Ammon's horn (tissue), 1 donor: ENCODE measurements at places on chromosomes 3 and 15.

DNA sequence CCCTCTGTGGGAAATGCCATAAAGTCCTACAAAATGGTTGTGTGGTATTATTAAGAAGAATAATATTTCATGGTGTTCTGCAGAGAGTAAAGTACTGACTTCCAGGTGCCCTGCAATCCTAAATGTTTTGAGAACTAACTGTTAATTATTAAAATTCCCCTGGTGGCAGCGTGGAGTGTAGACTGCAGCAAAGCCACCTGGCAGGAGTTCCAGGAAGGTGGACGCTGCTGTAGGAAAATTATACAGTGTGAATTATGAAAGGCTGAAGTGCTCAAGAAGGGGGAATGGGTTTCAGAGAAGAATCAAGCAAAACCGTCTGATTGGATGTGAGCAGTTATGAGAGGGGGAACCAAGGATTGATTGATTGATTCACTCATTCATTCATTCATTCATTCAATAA lies 572.4 kb upstream of the PPP2R3A start:
- DNase-seq: no peak

DNA sequence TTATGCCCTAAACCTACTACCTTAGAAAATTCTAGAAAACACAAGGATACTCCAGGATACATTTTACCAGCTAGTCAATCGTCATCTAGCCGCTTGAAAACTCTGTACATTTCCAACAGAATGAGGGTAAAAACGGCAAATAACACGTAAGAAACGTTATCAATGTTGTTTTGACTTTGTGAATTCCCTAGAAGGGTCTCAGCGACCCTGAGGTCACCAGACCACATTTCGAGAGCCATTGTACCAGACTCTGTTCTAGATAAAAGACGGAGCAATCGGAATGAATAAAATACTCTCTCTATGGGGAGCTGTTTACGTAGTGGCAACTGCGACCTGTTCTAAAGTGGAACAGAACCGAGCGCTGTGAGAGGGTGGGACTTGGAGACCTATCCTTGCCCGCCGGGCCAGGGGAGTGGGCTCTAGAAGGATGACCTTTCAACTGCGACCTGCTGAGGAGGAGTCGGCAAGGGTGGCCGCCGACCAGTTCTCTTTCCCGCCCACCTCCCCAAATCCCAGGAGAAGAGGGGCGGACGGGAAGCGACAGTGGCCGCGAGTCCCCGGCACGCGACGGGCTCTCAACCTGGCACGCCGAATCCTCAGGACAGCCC lies 778 bp upstream of the AP4E1 start:
- DNase-seq: peak; percentile 57

- DNase-seq: no peak
Measured at GRCh38 chr3:14883226-14883625, 64.2 kb upstream of the NR2C2 start.

GRCh38 chr3:102025606-102026270 lies 176.4 kb downstream of the NFKBIZ start:
- no peak for DNase-seq

GRCh38 chr15:29652595-29652994 lies 169.7 kb downstream of the TJP1 start:
- no peak for DNase-seq

DNA sequence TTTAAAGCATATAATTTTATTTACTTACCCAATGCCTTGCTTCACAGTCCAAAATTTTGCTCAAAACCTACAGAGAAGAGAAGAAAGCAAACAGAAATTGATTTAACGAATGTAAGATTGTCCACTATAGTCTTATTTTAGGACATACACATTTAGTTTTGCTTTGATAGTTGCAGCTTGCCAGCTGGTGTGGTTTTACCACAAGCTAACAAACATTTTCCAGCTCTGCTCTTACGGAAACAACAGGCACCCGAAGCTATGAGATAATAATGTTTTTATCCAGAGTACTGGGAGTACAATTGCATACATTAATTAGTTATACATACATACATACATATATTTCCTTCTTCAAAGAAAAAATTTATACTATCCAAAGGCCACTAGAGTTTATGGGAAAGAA lies 10.4 kb downstream of the BCL6 start:
- DNase-seq: no peak

DNA sequence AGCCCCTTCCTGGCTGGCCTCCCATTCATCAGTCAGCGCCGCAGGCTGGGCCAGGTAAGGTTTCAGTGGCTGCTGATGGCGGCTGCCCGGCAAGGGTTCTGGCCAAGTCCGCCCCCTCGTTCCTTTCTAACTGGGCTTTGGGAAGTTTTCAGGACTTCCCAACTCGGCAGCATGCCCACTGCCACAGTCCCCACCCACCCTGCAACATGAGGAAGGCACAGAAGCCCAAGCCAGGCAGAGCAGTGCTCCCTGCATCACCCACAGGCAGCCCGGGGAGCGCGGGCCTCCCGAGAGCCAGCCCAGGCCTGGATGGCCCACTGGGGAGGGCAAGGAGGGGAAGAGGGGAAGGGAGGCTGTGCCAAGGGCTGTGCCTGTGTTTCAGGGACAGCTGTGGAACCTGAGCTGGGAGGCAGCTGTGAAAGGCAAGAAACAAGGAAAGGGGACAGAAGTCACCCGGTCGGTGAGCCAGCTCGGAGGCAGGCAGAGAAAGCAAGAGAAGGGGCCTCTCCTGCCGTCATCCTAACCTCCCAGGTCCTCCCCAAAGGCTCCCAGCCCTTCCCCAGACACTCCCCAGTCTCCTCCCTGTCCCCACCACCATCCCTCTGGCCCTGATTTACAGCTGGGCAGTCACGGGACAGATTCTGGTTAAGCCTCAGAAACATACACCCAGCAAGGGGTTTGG lies 73.9 kb downstream of the CPN2 start:
- DNase-seq: no peak

DNA sequence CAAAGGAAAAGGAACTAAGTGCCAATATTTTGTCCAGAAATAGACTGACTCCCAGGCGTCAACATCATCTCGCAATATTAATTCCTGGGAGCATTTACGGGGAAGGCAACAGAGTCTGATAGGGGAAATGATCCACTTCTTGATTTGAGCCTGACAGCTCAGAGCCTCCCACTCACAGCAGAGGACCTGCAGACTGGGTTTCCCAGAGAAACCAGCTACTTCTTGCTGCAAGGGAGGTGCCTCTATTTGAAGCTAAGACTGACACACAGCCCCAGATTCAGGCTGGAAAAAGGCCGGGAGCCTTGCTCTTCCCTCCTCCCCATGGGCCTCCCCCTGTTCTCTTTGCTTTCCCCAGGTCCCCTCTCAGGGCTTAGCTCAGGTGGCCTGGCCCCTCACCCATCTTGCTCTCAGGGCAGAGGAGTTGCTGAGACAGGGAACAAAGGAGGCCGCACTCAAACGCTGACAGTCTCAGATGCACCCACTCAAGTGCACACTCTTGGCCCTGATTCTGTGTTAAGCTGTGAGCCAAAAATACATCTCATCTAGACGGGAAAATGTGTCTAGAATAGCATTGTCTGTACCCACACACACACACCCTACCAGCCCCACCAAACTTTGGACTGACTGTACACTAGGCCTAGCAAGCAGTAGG lies 49.8 kb upstream of the DCLK3 start:
- DNase-seq: peak; percentile 19

GRCh38 chr15:52056001-52056400 lies 37.0 kb downstream of the MAPK6 start:
- no peak for DNase-seq

DNA sequence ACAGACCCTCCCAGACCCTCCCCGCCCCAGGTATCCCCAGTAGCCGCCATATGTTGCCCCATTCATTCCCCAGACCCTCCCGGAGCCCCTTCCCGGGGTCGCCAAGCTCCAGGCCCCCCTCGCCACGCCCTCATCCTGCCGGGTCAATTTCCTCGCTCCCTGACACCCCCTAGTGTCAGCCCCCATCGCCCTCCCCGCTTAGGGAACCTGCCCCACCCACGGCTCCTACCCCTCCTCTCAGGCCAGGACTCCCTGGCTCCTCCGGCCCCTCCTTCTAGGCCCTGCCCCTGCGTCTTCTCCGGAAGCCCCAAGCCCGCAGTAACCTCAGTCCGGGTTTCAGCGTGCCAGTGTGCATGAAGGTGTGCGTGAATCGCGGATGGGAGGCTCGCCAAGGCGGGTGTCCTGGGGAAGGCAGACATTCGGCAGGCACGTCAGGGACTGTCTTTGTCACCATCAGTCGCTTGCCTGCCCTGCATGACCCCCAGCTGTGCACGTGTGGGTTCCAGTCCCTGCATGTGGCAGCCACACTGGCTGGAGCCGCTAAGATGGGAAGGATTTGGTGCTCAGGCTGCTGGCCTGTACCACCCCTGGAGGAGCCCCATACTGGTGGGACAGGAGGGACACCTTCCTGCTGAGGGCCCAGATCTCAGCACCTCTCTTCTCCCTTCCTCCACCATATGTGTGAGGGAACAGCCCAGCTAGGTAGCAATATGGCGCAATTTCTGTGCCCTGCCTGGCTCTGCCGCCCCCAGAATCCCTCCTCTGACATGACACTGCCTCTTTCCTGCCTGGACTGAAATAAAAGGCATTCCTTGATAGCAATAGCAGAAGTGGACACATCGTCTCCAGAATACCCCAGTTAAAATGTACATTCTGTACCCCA lies 693 bp downstream of the DISP2 start:
- DNase-seq: no peak

GRCh38 chr15:97141360-97141759 lies 810.9 kb downstream of the NR2F2 start:
- no peak for DNase-seq

DNA sequence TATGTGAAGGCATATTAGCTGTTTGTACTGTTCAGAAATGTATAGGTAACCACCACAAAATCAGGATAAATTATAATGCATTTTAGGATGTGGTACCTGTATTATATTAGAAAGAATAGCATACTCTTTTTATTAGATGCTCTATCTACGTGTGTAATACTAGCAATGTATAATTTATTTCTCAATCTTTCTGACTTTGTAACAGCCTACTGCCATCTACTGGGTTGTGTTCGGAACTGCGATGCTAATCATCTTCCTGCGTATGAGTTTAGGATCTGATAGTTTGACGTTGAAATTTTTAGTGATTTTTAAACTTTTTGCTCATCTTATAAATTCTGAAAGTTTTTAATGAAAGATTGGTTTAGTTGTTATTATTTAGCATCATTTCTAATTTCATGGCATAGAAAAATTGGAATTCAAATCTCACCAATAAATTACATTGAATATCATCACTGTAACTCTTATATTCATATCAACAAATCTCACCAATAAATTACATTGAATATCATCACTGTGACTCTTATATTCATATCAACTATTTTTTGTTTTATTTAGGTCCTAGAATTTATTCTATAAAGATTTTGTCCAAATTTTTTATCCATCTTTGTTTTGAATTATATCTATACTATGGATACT lies 322.7 kb upstream of the ZNF717 start:
- peak; percentile 48 for DNase-seq

DNA sequence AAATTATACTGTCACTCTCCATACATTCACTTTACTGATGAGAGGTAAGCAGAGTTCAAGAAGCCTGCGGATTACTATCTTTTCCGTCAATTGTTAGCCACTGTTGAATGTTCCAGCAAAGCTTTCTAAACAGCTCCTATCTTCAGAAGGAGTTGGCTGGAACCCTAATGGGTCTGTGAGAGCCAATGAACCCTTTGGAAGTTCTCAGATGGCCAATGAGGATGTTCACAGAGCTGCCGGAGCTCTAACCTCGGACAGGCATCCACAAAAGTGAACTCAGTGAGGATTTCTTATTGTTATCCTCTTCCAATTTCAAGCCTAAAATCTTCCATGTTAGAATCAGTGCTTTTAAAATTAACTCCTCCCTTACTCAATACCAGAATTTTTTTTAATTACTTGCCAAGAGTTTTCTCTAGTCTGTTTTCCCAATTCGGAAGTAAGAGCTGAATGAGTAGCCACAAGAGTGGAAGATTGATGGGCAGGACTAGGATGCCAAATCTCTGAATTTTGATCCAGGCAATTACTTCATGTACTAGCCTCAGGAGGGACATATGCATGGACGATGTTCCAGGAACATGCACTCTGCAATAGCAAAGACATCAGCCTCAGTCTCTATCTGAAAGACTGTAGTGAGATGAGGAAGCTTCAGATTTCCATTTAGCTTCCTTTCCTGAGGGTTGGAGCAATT lies 78.1 kb downstream of the AGBL1 start:
- no peak for DNase-seq

DNA sequence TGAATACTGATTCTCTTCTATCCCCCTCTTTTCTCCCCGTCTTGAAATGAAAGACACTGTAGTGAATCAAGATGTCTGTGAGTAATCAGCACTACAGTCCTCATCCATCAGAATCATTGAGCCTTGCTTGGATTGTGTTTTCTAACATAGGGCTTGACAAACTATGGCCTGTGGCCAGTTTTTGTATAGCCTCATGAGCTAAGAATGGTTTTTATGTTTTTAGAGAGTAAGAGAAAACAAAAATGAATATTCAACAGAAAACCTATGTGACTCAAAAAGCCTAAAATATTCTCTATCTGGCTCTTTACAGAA lies 55.2 kb downstream of the PPM1L start:
- no peak for DNase-seq

DNA sequence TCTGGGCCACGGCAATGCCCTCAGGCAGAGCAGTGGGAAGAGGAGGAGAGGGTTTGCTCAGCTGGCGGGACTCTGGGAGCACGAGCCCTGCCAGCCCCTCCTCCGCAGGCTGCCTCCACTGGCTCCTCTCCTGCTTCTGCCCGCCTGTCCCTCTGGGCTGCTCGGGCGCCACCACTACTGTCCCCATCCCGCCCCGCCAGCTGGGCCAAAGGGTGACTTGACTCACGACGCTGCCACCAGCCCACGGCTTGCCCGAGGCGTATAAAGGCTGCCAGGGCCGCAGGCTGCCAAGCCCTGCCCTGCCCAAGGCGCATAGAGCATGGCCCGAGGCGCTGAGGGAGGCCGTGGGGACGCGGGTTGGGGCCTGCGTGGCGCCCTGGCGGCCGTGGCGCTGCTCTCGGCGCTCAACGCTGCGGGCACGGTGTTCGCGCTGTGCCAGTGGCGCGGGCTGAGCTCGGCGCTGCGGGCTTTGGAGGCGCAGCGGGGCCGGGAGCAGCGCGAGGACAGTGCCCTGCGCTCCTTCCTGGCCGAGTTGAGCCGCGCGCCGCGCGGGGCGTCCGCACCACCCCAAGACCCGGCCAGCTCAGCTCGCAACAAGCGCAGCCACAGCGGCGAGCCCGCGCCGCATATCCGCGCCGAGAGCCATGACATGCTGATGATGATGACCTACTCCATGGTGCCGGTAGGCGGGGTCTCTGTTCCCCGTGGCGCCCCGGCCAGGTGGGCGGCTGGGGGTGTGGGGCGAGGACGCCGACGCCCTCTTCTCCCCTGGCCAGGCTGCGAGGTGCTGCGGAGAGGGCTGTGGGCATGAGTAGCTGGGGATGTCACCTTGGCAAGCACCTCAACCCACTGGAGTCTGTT lies at the start of gene GLDN:
TSS of gene GLDN (plus strand) at position 290 of the 861 bp plus-strand sequence. CDS start at position 320, 30 bp downstream.
- peak; percentile 91 for DNase-seq

DNA sequence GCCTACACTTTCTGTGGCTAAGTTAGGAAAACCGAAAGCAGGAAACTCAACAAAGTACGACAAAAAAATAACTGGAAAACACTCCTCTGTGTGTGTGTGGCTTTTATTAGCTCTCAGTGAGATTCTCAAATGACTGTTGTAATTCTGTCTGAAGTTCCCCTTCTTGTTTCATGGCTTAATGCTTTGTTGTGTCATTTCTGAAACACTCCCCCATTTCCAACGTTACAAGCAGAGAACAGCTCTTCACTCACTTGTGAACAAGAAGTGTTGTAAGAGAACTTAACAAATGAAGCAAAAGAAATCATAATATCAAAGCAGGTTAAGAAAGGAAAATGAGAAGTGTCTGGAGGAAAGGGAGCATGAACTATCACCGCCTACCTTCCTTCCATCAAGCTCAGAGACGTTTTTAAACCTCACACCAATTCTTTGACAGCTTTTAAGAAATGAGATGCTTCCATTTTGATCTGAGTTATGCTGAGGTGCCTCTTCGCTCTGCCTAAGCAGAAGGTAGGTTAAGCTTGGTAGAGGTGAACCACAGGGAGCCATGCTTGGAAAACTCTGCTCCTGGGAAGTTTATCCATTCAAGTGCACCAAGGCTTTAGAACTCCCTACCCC lies 12.4 kb upstream of the SEC62 start:
- no peak for DNase-seq
